ENCODE measurements at places on chromosomes 1 and 21.

GRCh38 chr1:215606036-215606435, 38.9 kb downstream of the KCTD3 start:
- no peak for DNase-seq

DNA sequence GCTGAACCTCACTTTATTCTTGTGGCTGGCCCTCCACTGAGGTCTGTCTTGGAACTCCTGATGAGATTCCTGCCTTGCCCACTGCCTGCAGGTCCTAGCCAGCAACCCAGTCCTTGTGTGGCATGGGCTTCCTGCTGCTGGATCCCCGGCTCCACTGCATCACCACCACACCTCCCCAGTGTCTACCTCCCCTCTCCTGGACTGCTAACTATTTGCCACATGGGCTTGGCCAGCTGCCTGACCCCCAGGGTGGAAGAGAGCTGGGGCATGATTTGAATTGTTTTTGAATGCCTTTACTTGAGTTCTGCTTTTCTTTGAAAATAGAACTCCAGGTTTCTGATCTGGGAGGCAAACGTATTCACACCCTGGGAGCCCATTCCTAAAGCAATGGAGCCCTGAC, 41.2 kb downstream of the SPAG17 start:
- DNase-seq: no peak

DNA sequence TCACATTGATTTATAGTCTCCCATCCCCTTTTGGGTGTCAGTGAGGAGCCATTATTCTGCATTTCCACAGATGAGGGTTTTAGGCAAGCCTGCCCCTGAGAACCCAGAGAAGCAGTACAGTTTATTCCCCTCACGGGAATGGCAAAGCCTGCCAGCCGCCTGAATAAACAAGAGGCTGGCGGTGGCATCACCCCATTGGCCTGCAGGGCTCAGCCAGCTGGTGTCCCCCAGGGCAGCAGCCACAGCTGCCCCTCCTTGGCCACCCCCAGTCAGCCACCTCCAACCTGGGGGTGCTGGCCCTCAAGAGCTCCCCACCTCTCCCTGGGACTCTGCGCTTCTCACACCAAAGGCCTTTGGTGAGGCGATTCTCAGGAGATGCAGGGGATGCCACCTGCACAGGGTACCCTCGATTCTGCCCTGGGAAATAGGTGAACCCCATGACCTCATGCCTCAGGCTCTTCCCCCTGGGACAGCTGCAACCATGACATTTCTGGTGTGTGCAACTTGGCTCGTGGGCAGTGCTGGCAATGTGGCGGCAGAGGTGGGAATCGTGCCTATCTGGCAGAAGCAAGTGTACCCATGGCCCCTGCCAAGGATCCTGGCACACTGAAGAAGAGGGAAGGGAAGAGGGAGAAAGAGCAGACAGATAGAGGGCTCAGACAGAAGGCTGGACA, 14.0 kb downstream of the OLFML2B start:
- DNase-seq: no peak

DNA sequence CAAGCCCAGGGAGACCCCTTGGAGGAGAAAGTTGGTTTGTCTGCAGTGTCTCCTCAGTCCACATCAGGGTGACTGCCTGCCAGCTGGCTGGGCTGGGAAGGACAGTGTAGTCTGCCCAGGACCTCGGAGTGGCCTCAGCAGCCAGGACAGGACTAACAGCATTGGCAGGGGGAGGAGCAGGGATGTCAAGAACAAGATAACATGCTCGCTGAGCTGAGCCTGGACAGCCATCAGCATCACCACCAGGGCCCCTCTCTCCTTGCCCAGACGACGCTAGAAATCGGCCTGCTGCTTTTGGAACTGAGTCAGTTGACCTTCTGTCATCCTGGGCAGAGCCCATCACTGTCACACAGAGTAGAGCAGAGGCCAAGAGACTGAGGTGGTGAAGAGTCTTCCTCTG, 83.6 kb upstream of the CNTN2 start:
- no peak for DNase-seq

- DNase-seq: no peak
Observed at GRCh38 chr1:116572771-116573430, 2.1 kb upstream of the CD58 start.

DNA sequence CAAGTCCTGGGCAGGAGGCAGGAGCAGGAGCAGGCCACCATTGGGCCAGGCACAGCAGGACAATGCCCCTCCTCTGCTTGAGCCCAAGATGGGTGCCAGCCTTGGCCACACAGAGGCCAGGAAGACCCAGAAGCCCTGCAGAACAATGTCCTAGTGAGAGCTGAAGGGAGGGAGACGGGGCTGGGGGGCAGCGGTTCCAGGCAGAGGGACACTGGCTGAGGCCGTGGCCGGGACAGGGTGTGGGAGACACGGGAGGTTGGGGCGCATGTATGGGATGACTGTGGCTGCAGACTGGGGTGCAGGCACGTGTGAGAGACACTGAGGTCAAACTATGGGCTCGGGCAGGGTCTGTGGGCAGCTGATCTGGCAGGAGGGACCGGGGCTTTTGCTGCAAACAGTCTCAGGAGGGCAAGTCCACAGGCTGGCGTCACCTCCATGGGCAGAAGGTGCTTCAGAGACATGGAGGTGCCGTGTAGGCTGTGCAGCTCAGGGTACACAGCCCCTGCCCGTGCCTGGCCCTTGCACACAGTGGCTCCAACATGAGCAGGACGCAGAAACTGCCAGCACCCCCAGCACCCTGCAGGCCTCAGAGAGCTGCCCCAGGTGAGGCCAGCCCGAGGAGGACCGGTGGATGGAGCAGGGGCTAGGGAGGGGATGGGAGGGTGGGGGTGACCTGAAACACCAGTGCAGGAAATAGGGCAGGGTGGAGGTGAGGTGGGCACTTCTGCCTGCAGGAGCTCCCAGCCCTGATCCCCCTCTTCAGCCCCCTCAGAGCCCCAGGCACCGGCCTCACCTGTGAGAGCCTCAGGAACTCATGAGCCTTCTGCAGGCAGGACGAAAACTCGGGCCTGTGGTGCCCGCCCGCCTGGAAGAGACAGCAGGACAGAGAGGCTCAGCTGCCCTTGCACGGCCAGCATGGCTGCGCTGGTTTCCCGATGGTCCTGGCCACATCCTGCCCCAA, 19.5 kb downstream of the LSS start:
- DNase-seq: no peak

DNA sequence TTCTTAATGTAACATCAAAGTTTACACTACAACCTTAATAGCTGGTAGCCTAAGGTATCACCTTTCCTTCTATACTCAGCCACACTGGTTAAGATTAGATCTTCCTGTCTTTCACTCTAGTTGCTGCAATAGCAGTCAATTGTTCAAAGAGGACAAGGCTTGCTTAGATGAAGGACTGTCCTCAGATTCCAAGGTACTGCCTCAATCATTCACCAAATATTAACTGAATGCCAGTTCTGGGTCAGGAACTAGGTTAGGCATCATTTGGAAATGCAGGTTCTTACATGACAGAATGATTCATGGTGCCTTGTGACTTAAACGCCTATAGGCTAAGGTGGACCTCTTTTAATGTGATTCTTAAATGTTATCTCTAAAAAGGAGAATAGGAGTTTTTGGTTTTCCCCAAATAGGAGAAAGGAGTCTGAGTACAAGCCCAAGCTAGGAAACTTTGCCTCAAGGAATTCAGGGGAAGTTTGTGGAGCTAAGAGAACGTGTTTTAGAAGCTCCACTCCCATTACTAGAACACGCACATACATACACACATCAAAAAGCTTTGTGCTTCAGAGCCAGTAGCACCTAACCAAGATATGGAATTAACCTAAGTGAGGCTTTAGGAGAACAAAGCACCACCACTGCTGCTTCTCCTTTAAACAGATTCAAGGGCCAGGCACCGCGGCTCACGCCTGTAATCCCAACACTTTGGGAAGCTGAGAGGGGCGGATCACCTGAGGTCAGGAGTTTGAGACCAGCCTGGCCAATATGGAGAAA, 8.5 kb upstream of the WDR47 start:
- no peak for DNase-seq

Data from bone marrow (tissue), 2 donors.